ENCODE measurements at places on chromosomes 5 and 9. TPM values are rescaled to one million over a fixed set of nuclear protein-coding genes. Genes with fewer than 3 reads are reported as not detected.
A peak's percentile ranks its signal among the peaks of the same experiment; 100 is the strongest.

The KCTD16 gene
- total RNA-seq, result 1.4 TPM

The CDKN2B gene
- total RNA-seq, result 28.3 TPM

- peak; percentile 82 for DNase-seq
Measured at GRCh38 chr5:147483961-147484707, 25.7 kb downstream of the DPYSL3 start.

GRCh38 chr5:129459777-129460671 lies at the start of gene ADAMTS19:
ADAMTS19 (plus strand) TSS chr5:129460298; CDS start chr5:129460392, 94 bp downstream.
- DNase-seq, result no peak

The GNA14 gene
- total RNA-seq, result 0.63 TPM

Data from kidney epithelial cell (primary cell).